Stimulated activated CD8-positive, alpha-beta memory T cell treated with anti-CD3 and anti-CD28 coated beads, Interleukin-4, amount 100 ng/mL, for 4 hours (primary cell): ENCODE measurements at places on chromosomes 7 and 10.
A peak's percentile ranks its signal among the peaks of the same experiment; 100 is the strongest.

GRCh38 chr10:124267231-124267885, 151.4 kb downstream of the OAT start:
- DNase-seq: no peak

DNA sequence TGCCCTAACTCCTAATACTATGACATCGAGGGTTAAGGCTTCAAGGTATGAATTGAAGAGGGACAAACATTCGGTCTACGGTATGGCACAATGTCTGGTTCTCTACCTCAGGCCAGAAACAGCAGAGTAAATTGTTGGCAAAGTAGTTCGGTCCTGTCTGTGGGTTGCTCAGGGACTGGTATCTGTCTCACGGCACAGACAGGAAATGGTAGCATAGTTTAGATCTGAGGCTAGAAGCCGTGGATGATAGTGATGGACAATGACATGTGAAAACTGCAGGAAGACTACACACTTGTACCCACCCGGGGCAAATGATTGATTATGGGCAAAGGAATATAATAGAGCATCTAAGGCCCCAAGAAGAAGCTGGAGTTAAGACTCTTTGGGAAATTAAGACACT, 106.2 kb downstream of the TWIST1 start:
- DNase-seq: no peak

GRCh38 chr7:111743244-111743847, 181.1 kb upstream of the IMMP2L start:
- no peak for DNase-seq

DNA sequence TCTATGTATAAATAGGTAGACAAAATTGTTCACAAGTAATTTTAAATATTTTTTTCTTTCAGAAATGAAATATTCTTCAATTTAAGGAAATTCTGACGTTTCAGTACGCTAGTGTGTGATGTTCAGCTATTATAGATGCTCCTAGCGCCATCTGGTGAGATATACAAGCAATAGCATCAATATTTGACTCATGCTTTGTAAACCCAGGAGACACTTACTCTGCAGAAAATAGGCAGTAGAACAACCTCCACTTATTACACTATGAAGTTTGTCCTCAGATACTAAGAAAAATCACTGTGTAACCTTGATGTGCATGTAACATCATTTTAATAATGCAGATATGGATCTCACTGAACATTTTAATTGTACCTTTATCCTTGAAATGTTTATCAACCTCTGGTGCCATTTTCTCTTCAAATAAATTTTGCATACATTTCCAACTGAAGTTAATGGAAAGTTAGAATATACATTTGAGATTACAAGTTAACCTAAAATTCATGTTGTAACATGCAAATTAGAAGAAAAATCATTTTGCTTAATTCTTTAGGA, 151.5 kb upstream of the FAM3C start:
- no peak for DNase-seq

- DNase-seq: no peak
Measured at GRCh38 chr7:113628948-113629847, 289.6 kb downstream of the PPP1R3A start.

DNA sequence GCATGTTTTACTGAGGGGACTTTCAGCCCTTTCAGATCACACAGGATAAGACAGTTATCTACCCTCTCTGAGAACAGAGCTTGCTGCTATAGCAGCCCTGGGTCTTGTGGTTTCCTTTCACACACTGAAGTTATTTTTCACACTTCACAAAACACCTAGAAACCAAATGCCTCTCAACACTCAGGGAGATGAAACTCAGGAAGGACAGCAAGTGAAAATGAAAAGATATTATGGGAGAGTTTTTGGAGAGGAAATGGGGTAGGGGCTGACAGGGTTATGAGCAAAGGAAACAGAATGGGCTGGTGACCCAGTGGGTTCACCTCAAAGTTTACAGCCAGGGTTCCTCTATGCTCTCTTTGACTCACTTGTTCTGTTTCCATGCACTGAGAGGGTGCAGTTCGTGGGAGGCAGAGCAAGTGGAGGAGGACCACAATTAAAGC, 17.0 kb upstream of the GIMAP2 start:
- peak; percentile 53 for DNase-seq

DNA sequence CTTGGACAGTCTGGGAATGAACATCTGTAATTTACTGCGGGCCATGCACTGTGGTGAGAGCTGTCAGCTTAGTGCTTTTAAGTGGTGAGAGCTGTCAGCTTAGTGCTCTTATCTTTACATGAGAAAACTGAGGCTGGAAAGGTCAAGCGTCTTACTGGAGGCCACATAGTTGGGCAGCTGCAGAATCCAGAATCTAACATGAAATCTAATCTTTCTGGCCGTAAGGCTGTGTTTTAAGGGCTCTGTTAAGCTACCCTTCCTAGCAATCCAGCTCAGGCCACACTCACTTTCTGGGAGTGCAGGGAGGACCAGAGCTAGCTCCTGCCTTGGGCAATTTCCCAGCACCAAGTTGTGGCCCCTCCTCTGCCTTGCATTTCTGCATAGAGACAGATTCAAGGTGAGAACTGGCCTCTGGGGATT, 70.2 kb downstream of the SORCS3 start:
- no peak for DNase-seq

GRCh38 chr10:90964781-90965465, 44.0 kb upstream of the ANKRD1 start:
- no peak for DNase-seq

DNA sequence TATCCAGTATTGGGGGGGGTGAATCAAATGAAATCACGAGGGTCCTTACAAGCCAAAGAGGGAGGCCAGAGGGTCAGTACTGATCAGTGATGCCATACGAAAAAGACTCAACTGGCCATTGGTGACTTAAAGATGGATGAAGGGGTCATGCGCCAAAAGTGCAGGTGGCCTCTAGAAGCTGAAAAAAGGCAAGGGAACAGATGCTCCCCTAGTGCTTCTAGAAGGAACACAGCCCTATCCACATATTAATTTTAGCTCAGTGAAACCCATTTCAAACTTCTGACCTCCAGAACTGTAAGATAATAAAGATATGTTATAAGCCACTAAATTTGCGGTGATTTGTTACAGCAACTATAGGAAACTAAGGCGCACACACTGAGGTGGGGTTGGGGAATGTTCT, 62.5 kb downstream of the ABI1 start:
- no peak for DNase-seq
